GM19239 (cell line): ENCODE measurements at places on chromosomes 12 and 14.

DNA sequence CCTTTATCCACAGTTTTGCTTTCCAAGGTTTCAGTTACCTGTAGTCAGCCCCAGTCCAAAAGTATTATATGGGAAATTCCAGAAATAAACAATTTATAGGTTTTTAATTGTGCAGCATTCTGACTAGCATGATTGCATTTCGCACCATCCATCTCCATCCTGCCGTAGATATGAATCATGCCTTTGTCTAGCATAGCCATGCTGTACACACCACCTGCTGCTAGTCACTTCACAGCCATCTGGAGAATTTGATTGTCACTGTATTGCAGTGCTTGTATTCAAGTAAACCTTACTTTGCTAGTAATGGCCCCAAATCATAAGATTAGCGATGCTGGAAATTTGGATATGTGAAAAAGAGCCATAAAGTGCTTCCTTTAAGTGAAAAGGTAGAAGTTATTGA is 36.0 kb downstream of the MUCL1 start:
- DNase-seq: no peak

GRCh38 chr14:104428333-104428851 is 151.2 kb upstream of the C14orf180 start:
- DNase-seq: no peak

- no peak for DNase-seq
Observed at GRCh38 chr12:46898152-46898931, 72.5 kb upstream of the SLC38A4 start.

DNA sequence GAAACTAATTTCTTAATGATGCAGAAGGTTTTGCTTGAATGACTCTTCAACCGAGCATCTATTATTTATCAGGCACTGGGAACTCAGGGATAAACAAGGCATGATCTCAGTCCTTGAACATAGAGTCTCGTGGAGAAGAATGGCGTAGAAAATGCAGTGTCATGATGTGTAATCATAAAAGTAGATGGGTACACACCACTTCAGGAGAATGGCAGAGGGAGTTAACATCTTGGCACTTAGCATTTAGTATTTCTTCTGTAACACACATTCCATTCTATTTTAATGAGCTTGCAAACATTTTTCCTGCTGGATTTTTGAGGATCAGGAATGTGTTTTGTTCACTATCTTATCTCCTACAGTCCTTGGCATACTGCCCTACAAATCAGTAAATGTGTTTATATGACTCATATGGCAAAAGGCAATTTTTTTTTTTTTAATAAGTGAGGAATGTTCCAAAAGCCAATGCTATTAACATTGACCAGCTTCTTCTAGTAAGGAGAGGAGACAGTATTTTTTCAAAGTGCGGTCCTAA is 3.8 kb downstream of the TXNRD1 start:
- no peak for DNase-seq

DNA sequence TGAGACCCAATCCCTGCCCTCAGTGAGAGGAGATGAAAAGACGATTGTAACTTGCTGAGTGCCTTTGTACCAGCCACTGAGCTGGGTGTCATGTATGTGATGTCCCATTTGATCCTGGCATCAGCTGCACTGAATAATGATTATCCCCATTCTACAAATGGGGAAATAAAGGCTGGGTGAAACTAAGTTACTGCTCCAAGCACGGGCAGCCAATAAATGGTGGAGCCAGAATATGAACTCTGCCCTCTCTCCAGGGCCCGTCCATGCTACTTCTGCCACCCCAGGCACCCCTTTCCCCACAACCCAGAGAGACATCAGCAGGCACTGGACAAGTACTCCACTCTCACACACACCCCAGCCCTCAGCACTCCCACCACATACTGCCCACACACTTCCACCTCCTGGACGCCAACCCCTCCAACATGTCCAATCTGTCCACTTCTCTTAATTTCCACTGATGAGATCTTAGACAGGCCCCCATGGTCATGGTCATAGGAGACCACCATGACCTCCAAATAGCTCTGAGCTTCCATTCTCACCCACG is 115.8 kb downstream of the DICER1 start:
- no peak for DNase-seq

- DNase-seq: no peak
Observed at GRCh38 chr12:117011988-117012805, 87.0 kb downstream of the TESC start.

DNA sequence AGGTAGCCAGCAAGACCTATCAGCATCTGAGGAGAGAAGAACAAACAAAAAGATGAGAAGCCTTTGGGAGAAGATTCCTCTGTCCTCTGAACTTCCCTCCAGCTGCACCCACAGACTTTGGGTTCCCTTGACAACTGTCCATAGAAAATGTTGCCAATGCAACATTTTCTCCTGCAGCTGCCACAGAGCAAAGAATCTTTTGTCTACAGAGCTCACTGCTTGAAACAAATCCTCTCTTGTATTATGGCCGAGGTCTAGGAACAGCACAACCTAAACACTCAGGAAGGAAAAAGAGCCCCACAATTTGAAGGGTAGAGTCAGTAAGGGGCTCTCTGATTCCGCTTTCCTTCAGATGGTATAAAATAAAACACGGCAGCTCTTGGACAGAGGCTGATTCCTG is 14.3 kb downstream of the POMT2 start:
- DNase-seq: no peak

- no peak for DNase-seq
Observed at GRCh38 chr12:102480406-102480805, at the start of gene IGF1. Gene IGF1, minus strand, starts transcription at chr12:102480563. Its CDS starts 182 bp downstream, at chr12:102480381.

DNA sequence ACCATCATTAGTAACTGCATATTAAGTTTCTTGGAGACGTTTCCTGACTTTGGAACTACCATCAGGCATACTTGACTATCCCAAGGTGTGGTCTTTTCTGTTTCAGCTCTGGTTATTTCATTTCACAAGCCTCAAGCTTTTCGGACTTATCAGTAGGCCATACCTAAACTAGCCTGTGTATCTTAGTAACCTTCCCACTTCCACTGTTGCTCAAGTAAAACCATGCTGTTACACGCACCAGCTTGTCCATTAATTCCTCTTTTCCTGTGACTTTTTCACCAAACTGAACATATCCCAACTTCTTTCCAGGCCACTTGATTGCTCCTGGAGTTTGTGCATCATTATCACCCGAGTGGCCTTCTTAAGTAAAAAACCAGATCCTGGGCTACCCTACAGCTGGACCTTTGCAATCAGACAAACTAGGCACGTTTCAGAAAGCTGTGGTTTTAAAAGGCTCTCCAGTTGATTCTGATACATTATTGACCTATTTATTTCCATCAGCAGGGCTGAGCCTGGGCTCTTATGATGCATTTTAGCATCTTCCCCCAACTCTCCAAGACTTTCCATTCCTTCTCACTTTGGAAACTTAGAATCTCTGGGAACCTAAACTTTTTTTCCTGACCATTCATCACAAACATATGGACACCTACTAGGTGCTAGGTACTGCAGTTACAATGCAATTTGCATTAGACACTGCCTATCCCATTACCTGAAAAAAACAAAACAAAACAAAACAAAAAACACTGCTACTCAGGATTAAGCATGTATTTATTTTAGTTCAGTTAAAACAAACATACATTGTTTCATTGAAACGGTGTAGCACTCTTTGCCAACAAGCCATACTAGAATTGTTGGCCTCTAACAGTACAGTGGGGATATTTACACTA is 14.9 kb downstream of the SLC38A2 start:
- DNase-seq: no peak

DNA sequence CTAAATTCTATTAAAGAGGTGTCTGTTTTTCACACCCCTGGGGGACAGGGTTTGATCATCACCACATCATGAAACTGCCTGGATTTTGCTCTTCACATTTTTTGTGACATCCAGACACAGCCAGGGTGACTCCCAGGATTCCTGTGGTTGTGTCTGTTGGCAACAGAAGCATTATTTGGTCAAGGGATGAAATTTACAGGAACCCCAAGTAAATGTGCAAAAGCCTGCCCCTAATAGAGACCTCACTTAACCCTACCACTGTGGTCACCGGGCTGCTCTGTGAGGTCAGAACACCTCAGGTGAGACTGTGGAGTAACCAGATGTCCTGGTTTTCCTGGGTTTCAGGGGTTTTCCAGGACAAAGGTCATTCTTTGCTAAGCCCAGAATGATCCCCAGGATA is 103.8 kb downstream of the DAD1 start:
- no peak for DNase-seq

DNA sequence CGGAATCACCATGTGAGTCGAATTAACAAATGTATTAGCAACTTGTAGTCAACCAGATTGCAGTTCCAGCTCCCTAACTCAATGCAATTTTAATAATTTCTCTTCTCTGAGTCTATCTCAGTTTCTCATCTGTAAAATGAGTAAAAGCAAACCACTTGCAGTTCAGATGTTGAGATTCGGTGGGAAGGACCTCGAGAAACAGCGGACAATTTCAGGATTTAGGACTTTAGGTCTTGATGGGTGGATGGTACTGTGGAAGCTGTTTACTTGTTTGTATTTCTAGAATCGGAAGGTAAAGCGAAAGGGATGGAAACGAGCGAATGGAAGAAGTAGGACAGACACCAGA is 510 bp upstream of the TTC8 start:
- DNase-seq: no peak

DNA sequence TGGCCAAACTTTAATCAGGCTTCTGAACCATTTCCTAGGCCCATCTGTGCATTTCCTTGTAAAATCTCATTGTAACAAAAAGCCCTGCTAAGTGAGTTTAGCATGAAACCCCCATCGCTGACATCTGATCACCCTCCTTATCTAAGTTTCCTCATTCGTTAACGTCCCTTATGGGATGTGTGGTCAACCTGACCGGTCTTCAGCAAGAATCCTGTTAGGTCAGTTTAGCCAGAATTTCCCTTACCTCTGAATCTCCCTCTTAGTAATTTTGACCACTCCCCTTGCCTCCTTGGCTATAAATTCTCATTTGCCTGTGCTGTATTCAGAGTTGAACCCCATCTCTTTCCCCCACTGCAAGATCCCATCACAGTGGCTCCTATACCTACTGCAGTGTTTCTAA is 239.3 kb downstream of the RMST start:
- no peak for DNase-seq

DNA sequence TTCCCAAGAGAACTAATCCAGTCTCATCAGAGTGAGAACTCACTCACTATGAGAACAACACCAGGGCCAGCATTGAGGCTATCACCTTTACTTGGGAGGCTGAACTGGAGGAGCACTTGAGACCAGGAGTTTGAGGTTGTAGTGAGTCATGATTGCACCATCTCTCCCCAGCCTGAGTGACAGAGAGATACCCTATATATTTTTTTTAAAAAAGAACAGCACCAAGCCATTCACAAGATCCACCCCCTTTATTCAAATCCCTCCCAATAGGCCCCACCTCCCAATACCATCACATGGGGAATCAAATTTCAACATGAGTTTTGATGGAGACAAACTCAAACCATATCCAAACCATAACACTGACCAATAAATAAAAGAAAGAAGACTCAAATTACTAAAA is 3.7 kb upstream of the TMX1 start:
- no peak for DNase-seq

DNA sequence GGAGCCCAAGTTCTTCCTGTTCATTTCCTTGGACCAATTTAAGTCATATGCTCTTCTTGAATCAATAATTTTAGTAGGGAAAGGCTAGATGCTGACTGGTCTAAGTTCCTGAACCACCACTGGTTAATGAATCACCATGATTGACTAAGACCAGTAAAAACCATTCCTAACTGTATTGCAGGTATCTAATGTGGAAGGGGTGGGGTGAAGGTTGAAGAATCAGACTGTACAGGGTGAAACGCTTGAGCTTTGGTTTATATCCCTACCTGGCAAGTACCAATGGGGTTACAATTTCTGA is 100.1 kb downstream of the DYRK2 start:
- no peak for DNase-seq

GRCh38 chr12:53478865-53479264 is 20.4 kb downstream of the MAP3K12 start:
- no peak for DNase-seq

GRCh38 chr12:115710104-115710564 is 567.4 kb downstream of the MED13L start:
- no peak for DNase-seq

- DNase-seq: no peak
Observed at GRCh38 chr14:31435276-31435675, 14.9 kb upstream of the HEATR5A start.

GRCh38 chr12:120121766-120122293 is 5.3 kb upstream of the RAB35 start:
- no peak for DNase-seq

GRCh38 chr14:72736308-72736707 is 157.6 kb downstream of the DPF3 start:
- DNase-seq: no peak

DNA sequence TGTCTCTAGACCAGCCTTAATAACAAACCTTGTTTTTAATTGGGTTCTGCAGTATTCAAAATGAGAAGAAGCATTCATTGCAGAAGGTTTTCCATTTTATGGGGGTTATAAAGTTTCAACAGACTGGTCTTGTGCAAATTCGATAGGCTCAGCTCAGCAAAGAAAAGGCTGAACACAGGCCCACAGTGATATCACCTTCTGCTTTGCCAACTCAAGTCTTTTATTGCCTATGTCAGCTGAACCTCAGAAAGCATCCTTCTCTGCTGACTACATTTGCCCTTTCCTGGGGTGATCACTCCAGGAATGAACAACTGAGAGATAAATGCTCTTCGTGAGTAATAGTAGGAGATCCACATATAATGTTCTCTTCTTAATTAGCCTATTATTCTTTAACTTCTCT is 134.5 kb upstream of the CCDC175 start:
- DNase-seq: no peak

GRCh38 chr12:111816065-111816615 is 25.9 kb upstream of the MAPKAPK5 start:
- no peak for DNase-seq

GRCh38 chr12:39892146-39892545 is 213.7 kb downstream of the SLC2A13 start:
- DNase-seq: no peak

- DNase-seq: no peak
Observed at GRCh38 chr14:30573966-30574365, 15.0 kb downstream of the G2E3 start.

- DNase-seq: no peak
Observed at GRCh38 chr14:19729763-19730162, 13.6 kb upstream of the OR4Q3 start.

- DNase-seq: no peak
Observed at GRCh38 chr14:102917469-102918211, 4.8 kb upstream of the AMN start.

- no peak for DNase-seq
Observed at GRCh38 chr12:46562625-46563225, 190.2 kb upstream of the SLC38A2 start.

DNA sequence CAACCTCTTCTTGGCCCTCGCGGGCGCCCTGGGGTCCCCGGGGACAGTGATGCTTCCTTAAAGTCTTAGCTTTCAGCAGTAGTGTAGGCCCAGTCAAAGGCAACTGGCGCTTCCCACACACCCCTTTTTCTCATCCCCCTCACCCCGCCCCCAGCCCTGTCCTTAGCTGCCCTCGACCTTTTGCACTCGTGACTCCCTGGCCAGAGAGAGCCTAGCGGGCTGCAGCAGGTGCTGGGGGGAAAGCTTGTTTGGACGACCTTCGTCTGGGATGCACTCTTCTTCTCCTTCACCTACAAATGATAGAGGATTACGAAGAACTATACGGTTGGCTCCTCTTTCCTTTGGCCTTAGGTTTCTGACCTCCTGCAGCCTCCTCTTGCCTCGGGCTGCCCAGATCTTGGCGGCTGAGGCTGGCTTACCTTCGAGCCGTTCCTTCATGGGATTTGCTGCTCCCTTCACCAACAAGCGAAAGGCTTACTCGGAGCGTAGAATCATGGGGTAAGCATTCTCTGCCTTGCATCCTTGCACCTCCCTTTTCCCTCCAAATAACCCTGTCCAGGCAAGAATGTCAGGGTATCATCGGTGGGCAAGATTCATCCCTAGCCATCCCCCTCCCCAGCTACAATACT is 815 bp downstream of the COQ10A start:
- DNase-seq: no peak

- DNase-seq: no peak
Observed at GRCh38 chr14:49574038-49574437, 12.1 kb downstream of the RPS29 start.
